ENCODE measurements at places on chromosomes 13 and 19.

DNA sequence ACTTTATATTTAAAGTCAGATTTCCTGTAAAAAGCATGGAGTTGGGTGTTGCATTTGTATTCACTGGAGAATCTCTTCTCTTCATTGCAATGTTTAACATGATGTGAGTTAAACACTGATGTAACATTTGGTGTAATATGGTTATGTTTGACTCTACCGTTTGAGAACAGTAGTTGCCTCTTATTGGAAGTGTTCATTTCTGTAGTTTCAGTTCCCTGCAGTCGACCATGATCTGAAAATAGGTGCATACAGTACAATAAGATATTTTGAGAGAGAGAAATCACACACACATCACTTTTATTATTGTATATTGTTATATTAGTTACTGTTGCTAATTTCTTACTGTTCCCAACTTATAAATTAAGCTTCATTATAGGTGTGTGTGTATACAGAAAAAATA lies 105.2 kb upstream of the SPACA7 start:
- DNase-seq: no peak

- DNase-seq: peak; percentile 79
Measured at GRCh38 chr19:16197188-16197621, 506 bp upstream of the AP1M1 start.

GRCh38 chr19:8163759-8164158 lies 14.4 kb upstream of the FBN3 start:
- DNase-seq: no peak

GRCh38 chr19:55005684-55006488 lies 32.2 kb downstream of the GP6 start:
- DNase-seq: no peak

DNA sequence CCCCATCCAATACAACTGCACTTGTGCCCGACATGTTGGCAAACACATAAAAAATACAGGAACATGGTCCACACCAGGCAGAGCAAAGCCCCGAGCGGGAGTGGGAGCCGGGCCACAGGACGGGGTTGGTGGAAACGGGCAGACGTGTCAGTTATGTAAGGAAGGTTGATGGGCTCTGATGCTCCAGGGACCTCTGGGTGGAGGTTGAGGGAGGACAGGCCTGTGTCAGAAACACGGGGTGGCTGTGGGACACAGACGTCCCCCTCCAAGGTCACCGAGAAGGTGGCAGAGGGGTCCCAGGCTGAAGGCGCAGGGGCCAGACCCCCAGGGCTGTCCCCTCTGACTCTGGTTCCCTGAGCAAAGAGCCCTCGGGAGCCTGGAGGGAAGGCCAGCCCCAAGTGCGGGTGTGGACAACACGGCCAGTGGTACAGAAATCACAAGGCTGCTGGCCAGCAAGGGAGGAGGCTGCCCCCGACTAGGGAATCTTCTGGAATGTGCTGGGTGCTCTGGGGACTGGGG lies 31.4 kb upstream of the C13orf46 start:
- no peak for DNase-seq

GRCh38 chr19:41521931-41522555 lies 53.9 kb upstream of the CEACAM21 start:
- DNase-seq: no peak
